Activated effector memory CD4-positive, alpha-beta T cell treated with Interleukin-2 at 50 U/mL for 16 hours (primary cell): ENCODE measurements at places on chromosomes 3 and 15.

GRCh38 chr15:69092159-69092558 lies 68.3 kb upstream of the GLCE start:
- DNase-seq = no peak

DNA sequence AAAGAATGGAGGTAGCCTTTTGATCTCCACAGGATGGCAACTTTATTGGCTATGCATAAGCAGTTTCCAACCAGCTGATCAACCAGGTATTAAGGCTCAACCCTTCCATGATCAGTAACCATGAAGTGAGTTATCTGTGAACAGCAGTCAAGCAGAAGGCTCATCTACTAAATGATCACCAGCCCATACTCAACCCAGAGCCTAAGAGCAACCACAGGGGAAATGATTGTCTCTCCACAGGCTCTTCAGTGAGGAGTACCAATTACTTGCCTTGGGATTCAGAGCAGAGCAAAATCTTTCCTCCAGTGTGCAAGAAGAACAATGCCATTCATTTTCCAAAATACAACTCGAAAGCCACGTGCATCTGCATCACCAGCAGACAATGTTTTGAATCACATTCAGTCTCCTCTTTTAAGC lies 754.8 kb downstream of the ROBO1 start:
- DNase-seq = no peak

GRCh38 chr3:39347586-39347876 lies 18.0 kb downstream of the CCR8 start:
- DNase-seq = no peak

DNA sequence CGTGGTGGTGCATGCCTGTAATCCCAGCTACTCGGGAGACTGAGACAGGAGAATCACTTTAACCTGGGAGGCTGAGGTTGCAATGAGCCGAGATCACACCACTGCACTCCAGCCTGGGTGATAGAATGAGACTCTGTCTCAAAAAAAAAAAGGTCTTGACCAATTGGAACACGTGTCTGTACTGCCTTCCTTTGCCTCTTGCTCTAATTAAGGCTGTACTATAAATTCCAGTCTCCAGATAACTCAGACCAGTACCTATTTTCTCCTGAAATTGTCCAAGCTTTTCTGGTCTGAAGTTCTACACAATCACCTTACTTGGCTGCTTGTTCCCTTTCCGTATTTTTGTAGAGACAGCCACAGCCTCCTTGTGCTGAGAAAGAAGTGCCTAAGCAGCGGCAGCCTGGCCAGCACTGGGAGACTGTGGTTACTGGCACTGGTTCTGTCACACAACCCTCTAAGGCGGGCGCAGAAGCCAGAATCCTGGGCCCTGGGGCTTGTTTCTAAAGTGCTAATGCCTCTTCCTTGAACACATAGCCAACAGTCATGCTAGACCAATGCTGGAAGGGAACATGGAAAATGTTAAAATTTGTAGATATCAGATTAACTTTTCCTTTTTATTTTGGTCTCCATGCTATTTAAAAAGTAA lies 6.2 kb upstream of the CEP70 start:
- DNase-seq = no peak

GRCh38 chr15:67480741-67481140 lies 40.2 kb upstream of the C15orf61 start:
- DNase-seq = no peak

DNA sequence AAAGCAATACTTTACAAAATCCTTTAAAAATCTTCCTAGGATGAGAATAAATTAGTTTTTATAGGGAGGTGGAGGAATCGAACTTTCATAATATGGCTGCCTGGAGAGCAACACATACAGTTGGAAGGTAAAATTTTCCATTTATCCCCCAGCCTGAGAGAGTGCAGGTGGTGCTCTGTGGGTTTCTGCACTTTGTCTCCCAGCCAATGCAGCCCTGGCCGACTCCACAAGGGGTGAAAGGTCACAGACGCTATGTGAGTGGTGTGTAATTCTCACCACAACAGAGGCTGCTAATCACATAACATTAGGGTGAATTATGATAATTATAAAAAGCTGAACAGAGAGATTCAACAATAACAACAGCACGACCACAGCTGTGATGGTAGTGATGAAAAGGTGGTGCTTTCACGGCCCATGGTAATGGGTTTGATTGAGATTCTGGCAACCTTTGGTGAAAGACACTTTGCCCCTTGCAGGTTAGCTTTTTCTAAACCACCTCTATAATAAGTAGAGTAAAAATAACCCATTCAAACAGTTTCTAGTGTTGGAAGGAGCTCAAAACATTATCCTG lies 30.1 kb upstream of the NANOGP8 start:
- no peak for DNase-seq

GRCh38 chr3:190709351-190709773 lies 153.1 kb downstream of the GMNC start:
- DNase-seq = no peak

DNA sequence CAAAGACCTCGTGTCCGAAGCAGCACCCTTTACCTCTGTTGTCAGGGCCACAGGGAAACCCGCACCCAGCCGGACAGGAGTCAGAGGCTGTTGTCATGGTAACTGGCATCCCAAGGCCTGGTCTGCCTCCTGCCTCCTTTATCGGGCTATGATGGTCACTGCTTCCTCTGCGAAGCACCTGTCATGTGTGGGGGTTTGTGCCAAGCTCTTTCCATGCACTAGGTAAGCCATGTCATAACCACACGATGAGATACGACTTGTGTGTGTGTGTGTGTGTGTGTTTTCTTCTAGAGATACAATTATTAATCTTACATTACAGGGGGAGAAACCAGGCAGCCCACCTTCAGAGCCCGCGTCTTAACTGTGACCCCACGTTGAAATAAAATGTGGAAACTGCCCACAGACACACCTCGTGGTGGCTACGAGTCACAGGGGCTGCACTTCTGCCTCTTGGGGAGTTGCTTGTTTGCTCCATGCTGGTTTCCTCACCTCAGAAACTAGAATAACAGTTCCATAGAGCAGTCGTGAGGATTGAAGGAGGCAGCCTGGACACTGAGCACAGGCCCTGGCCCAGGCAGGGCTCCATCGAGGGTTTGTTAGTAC lies 18.0 kb downstream of the ZDHHC19 start:
- no peak for DNase-seq

- no peak for DNase-seq
These were observed at the start of gene MAPKAPK3 for GRCh38 chr3:50617096-50617791. MAPKAPK3 (plus strand) TSS chr3:50617151; CDS start chr3:50617566, 415 bp downstream.

GRCh38 chr3:102466001-102466400 lies 31.2 kb downstream of the ZPLD1 start:
- DNase-seq = no peak

GRCh38 chr15:80695099-80695910 lies at the start of gene ABHD17C:
ABHD17C (plus strand) TSS chr15:80695310; CDS start chr15:80695430, 120 bp downstream.
- DNase-seq = peak; percentile 27

- no peak for DNase-seq
These were observed 250.9 kb upstream of the SEMA6D start for GRCh38 chr15:47466357-47466756.

DNA sequence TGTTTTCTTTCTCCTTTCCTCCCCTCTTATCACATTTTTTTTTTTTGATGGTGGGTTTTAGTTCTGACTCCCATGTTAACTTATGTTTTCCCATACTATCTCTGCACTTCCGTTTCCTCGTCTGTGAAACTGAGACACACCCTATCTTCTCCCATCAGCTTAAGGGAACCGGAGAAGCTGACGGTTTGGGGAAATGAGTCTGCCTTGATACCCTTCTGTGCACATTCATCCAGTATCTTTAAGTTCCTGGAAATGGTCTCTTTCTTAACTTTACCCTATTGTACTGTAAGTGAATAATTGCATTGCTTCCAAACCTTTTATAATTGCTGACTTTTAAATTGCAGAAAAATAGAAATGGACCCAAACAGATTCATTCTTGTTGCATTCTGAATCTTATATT lies 26.2 kb upstream of the CFAP161 start:
- DNase-seq = no peak

DNA sequence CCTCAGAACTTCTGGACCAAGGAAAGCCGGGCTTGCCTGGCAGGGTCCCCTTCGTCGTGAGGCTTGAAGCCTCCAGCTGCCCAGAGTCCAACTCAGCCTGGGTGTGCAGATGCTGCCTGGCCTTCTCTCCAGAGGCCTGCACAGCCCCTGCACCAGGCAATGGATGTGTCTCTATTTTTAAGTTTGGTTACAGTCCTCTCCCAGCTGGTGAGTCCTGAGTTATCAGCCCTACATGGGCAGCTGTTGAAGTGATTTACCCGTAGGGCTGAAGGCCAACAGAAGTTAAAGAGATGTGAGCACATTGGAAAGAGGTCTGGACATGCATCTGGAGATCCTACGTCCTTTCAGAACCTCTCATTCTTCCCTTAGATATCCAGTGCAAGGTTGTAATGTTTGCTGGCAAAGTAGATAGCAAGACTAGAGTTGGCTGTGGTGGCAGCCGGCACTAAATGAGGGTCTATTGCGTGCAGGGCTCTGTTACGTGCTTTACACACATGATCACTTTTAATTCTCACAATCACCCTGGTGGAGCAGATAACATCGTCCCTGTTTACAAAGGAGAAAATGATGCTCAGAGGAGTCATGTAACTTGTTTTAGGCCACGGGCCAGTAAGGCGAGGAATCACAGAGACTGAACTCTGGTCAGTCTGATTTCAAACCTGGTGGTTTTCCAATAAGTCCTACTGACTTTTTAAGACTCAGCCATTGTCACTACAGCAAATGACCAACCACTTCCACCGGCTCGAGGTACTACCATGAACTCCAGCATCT lies 9.9 kb downstream of the FYCO1 start:
- DNase-seq = no peak

- no peak for DNase-seq
These were observed 67.8 kb downstream of the LSM3 start for GRCh38 chr3:14246414-14246813.

DNA sequence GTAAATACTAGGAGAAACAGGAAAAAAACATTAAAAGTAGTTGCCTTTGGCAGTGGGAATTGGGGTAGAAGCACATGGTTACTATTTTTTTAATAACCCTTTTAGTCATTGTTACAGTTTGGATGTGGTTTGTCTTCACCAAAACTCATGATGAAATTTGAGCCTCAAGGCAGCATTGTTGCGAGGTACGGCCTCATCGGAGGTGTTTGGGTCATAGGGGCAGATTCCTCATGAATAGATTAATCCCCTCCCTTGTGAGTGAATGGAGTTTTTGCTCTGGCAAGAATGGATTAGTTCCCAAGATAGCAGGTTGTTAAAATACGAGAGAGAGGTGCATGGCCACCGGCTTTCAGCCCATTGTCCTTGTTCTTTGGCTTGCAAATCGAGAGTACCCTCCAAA lies 92.6 kb downstream of the LEKR1 start:
- no peak for DNase-seq

- no peak for DNase-seq
These were observed 25.3 kb upstream of the ABHD17C start for GRCh38 chr15:80669663-80670273.

DNA sequence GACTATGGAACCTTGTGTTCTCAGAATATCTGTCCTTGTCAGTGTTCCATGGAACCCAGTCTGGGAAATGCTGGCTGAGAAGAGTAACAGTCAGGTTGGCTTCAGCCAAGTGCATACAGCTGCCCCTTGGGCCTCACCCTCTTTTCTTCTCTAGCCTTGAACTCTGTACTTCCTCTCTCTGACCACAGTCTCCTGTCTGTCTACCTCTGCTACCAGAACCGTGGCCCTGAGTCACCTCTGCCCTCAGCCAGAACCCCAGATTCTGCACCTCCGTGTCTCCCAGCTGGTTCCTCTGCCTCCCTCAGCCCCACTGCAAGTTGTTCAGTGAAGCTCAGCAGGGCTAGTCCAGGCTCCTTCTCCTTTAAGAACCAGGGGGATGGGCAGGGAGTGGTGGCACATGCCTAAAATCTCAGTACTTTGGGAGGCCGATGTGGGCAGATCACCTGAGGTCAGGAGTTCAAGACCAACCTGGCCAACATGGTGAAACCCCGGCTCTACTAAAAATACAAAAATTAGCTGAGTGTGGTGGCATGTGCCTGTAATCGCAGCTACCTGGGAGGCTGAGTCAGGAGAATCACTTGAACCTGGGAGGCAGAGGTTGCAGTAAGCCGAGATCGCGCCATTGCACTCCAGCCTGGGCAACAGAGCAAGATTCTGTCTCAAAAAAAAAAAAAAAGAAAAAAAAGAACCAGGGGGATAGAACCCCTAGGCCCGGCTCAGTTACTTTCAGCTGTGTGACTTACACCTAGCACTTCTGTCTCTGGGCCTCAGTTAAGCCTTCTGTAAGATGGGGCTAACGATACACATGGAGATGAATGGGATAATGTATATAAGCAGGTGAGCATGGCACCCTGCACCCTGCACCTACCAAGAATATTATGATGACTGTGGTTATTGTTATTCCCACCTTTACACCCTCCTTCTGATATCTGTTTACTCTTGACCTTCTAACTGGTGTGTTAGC lies 24.3 kb upstream of the TATDN2 start:
- DNase-seq = peak; percentile 50

- DNase-seq = no peak
These were observed 46.2 kb downstream of the RGMA start for GRCh38 chr15:93042691-93043378.

GRCh38 chr3:138440596-138440995 lies 6.2 kb downstream of the ESYT3 start:
- no peak for DNase-seq

DNA sequence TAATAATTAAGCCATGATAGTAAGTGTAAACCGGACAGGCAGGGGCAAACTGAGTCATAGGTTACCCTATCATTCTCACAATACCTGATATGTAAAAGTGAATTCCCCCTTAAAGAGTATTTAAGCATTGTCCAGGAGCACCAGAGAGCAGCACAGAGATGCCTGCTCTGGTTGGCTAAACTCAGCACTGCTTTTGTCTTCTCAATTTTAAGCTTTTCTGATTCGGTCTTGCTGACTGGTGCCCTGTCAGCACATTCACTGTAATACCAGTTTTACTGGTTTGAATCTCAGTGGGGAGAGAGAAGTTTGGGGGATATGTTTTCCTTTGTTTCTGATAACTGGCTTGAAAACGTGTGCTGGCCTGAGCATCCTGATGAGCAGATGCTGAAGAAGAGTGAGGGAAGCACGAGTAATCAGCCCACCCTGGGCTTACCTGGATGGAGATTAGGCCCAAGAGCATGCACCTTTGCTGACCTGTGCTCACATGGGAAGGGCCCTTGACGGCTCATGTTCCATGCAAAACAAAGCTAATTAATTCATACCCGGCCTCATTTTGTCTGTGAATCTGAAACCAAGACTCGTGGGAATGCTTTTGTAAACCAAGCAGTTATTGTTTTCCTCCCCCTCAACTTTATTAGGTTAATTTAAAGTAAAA lies 208.5 kb upstream of the MRPL3 start:
- no peak for DNase-seq

DNA sequence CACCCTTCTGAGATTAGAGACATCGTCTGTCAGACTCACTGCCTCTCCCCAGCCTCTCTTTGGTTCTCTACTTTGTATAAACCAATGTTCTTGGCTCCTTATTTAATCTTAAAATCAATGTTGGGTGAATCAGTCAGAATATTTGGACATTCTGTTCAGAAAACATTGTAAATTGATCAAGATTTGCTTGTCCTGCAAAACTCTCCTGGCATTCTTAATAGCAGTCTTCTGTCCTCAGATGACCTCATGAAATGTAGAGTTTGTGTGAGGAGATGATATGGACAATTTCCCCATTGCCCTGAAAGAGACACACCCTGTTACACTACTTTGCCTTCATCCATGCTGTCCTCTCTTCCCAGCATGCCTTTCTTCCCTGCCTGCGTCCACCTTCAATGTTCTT lies 33.6 kb downstream of the CD200R1L start:
- DNase-seq = no peak
